AG10803 (cell line): ENCODE measurements at places on chromosomes 4 and X.

- no peak for DNase-seq
Observed at GRCh38 chr4:3816983-3817960, 51.1 kb downstream of the ADRA2C start.

- DNase-seq: no peak
Observed at GRCh38 chr4:80071604-80072227, 1.3 kb downstream of the ANTXR2 start.

DNA sequence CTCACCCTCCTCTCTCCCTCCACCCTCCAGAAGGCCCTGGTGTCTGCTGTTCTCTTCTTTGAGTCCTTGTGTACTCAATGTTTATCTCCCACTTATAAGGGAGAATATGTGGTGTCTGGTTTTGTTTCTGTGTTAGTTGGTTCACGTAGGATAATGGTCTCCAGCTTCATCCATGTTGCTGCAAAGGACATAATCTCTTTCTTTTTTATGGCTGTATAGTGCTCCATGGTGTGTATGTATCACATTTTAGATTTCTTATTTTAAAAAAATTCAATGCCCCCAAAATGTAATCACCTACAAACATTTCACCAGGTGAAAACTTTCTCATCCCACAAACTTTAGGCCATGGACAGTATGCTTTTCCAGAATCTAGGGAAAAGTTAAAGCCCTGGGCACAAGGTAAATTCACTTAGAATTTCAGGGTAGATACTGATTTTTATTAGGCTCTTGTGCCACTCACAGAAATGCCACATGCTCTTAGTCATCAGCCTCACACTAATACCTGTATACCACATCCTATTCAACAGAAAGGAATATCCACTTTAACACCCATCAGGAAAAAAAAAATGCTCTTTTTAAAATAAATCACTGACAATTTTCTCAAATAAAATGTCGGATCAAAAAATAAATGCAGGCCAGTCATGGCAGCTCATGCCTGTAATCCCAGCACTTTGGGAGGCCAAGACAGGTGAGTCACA is 104.8 kb upstream of the ENPP6 start:
- DNase-seq: no peak

GRCh38 chr4:142095886-142096605 is 459.7 kb downstream of the IL15 start:
- peak; percentile 97 for DNase-seq
